ENCODE measurements at places on chromosomes 2 and 18.

DNA sequence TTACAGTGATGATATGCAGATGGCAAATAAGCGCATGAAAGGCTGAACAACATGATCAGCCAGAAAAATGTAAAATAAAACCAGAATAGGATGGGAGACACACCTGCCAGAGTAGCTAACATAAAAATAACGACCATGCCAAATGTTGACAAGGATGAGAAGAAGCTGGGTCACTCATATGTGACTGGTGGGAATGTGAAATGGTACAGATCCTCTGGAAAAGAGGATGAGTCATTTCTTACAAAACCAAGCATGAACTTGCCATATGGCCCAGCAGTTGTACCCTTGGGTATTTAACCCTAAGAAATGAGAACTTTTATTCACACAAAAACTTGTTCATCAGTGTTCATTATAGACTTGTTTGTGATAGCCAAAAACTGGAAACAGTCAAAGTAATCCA is 143.8 kb downstream of the SH3BP4 start:
- no peak for DNase-seq

- no peak for DNase-seq
Measured at GRCh38 chr2:188303363-188304031, 11.8 kb downstream of the GULP1 start.

GRCh38 chr2:179059026-179059700 is 9.2 kb upstream of the CCDC141 start:
- DNase-seq = no peak

- DNase-seq = no peak
Measured at GRCh38 chr18:3874125-3874524, 424.2 kb downstream of the TGIF1 start.

GRCh38 chr2:223475901-223476300 is 126.3 kb downstream of the SCG2 start:
- DNase-seq = no peak

DNA sequence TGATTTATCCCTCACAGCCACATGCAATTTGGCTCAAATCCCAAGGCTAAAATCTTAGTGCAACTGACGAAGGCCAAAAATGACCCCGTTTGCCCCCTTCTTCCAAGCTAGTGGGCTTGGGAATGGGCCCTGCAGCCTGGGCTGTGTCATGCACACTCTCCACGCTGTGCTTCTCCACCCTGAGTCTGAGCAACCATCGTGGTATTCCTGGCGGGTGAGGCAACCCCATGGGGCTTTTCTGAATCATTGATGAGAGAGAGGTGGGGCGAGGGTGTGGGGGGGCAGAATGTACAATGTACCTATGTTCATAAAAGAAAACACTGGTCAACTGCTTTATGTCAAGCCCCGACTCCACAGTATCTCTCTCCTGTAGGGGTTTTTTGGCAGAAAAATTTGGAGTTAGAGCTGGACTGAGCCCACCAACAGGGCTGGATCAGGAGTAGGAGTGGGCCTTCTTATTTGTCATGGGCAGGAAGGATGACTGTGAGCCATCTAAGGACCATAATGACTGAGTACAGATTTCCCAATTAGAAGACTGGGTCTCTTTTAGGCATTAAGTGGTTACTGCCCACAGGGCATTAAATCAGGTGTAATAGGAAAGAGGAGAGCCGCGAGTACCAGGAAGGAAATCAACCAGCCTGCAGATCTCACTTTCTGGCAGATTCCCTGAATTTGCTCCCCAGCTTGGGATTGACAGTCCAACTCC is 8.9 kb downstream of the SULT1C2 start:
- no peak for DNase-seq

DNA sequence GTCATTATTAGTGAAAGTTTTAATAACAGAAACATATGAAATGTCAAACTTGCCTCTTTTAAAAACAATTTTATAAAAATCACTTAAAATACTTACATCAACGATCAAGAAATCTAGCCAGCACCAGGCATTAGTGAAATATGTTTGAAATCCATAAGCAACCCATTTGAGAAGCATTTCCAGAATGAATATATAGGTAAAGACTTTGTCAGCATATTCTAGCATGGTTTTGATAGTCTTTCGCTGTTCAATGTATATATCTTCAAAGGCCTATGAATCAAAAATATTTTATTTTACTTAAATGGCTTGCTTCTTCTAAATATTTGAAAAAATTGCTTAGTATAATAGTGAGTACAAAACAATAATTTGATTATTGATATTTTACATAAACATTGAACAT is 91.1 kb downstream of the SCN3A start:
- no peak for DNase-seq

DNA sequence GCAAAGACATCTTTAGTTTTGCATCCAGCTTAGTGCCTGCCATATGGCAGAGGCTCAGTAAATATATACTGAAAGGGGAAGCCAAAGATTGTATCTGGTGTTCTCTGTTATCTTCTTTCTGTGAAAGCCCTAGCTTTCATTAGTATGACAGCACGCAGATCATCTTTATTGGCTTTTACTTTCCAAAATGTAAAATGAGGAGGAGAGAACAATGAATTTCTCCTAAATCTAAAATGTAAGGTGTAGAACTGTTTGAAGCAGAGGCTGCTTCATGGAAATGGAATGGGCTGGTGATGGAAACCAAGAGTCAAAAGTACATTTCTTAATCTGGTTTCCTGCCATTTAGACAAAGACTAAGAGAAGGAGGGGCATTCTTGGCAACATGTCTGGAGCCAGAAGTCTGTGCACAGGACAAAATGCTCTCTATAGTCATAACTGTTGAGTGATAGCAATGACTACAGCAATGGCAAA is 1029.9 kb upstream of the PIK3C3 start:
- no peak for DNase-seq

GRCh38 chr2:144603334-144603733 is 83.4 kb upstream of the ZEB2 start:
- DNase-seq = no peak

DNA sequence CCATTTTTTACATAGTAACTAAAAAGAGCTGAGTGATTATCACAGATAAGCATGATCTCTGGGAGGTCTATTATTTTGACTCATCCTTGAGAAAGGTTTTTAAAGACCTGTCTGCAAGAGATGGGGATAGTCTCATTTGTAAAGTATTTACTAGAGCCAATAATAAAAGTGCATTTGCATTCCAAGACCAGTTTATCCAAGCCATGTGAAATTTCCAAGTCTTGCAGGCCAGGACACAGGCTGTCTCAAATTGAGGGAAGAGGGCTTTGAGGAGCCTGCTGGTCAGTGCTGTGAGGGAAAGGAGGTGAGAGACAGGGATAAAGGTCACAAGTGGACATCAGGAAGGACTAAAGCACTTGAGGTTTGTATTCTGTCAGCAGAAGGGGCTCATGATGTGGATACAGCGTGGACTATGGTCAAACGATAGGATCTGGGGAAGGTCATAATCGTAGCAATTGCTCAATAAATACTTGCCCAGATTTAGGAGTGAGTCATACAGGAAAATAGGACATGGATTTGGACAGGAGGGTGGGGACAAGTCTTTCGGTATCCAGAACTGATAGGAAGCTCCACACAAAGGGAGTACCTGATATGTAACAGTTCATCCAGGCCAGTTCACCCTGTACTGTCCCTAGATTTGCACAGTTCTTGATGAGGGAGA is 6.6 kb upstream of the CDH2 start:
- DNase-seq = no peak

DNA sequence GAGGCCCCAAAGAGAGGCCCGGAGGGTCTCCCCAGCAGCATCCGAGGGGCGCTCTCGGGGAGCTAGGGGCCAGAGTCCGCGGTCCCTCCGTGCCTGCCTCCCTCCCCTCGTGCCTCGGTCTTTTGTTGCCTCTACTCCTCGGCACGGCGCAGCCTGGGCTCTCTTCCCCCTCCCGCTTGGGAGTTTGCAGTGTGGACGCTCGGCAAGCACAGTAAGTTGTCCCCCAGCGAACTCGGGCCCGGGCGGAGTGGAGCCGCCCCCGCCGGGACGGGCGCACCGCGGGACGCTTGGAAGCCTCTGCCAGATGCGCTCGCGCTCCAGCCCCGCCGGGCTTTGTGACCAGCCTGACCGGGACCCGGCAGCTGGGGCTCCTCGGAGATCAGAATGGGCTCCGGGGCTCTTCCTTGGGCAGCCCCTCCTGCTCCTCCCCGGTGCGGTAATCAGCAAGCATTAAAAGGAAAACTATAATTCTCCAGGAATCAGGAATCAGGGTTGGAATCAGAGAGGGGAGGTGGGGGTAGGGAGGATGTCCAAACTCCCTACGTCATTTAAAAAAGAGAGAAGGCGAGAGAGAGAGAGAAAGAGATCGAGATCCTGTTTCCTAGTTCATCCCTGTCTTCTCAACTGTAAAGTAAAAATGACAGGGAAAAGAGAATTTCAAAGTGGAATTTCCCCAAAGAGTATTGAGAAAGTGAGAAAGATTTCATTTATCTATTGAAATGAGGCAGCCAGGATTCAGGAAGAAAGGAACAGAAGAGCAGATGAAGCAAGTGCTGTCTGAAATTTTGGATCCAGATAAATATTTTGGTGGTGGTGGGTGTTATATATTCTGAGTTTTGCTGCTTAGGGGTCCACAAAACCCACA is 786 bp upstream of the TMEM200C start:
- no peak for DNase-seq

DNA sequence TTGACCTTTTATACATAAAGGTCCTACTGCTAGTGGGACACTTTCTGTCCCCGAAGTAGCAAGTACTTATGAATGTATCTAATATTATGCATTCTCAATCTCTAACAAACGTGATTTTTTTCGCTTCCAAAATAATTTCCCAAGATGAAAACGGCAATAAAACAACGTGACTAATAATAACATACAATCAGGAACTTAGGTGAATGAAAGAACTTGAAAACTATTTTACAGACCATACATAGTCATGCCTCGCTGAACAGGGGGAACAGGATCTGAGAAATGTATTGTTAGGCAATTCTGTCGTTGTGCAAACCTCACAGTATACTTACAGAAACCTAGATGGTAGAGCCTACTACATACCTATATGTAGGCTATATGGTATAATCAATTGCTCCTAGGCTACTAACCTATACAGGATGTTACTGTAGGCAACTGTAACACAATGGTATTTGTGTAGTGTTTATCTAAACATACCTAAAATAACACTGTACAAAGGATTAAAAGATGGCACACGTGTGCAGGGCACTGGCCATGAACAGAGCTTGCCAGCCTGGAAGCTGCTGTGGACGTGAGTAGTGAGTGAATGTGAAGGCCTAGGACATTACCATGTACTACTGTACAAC is 2.5 kb downstream of the RTN4 start:
- no peak for DNase-seq

- DNase-seq = no peak
Measured at GRCh38 chr2:216107760-216108159, 1.4 kb upstream of the XRCC5 start.

DNA sequence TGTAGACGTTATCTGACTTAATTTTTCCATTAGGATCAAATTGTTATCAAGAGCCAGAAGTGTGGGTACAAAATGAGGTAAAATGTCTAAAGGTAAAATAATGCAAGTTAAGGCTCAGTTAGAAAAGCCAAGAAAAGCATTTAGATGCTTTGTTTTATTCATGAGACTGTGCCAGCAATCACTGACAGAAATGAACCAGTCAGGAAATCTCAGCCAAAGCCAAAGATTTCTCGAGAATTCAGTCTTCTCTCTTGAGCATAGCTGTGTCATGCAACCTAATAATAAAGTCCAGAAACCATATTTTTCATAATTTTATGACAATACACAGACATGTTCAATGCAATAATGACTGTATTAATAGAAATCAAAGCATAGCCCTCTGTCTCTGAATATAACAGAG is 43.5 kb upstream of the ZNF397 start:
- DNase-seq = no peak

- DNase-seq = no peak
Measured at GRCh38 chr2:11540996-11541692, 7.3 kb downstream of the GREB1 start.

- no peak for DNase-seq
Measured at GRCh38 chr2:142965443-142965842, 88.0 kb downstream of the KYNU start.

- no peak for DNase-seq
Measured at GRCh38 chr2:47165001-47165555, 10.0 kb upstream of the STPG4 start.

GRCh38 chr2:96631804-96632435 is 6.2 kb downstream of the KANSL3 start:
- no peak for DNase-seq

DNA sequence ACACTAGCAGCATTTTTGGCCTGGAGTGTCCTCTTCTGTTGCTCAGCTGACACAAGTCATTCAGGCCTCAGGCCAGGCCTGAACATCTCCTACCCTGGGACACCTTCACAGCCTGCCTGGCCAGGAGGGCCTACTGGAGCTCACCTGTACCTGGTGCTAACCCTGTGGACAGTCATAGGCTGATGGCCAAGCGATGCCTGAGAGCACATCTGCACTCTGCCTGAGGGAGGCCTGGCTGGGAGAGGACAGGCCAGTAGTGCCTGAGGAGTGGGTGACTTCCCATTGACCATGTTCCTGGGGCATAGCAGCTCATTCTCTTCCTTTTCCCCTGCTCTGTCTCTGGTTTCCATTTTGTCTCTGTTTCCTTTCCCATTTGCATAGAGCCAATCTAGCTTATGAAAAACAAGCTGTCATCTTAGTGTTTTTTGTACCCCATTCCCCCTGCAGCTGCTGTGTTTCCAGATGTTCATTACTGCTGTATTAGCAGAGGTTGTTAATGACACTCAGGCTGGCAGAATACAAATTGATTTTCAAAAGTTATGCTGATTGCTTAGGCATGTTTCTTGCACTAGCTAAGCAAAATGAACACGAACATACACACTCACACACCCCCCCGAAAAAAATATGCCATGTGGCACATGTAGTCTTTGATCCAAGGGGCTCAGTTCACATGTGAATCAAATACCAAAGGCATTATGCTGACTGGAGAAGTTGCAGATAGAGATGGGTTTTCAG is 149.7 kb upstream of the HS6ST1 start:
- no peak for DNase-seq

GRCh38 chr2:111155610-111156009 is 34.9 kb downstream of the BCL2L11 start:
- no peak for DNase-seq

- no peak for DNase-seq
Measured at GRCh38 chr18:44927127-44927849, 246.6 kb downstream of the SETBP1 start.

DNA sequence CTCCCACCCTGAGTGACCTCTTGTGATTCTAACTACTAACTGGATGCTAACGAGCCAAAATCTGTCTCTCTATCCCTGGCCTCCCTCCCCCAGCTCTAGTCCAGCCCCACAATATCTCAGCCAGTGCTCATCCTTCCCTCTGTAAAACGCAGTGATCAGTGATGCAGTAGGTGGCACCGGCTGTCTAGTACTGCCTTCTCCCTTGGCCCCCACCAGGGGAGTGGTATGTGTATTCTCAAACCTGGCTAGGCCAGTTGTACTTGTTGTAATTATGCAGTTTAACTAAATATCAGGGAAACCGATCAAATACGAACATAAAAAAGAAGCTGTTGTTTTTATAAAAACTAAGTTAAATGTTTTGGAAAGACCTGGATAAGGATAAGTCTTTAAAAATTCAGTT is 113.2 kb upstream of the ALPP start:
- no peak for DNase-seq

DNA sequence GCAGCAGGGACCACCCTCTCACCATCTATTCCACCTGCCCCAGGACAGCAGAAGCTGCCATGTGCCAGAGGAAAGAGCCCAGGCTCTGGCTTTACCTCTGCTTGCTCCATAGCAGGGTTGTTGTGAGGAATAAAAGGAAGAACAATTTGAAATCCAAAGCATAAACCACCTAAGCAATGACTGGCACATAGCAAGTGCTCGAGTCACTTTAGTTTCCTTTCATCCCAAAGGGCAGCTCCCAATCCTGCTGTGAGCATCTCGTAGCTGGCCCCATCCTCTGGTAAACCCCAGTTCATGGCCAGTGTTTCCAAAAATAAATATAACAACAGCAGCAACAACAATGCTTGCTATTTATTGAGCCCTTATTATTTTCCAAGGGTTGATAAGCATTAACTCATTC is 923.5 kb downstream of the EPHA4 start:
- no peak for DNase-seq
